ENCODE measurements at places on chromosomes 6 and 20.

DNA sequence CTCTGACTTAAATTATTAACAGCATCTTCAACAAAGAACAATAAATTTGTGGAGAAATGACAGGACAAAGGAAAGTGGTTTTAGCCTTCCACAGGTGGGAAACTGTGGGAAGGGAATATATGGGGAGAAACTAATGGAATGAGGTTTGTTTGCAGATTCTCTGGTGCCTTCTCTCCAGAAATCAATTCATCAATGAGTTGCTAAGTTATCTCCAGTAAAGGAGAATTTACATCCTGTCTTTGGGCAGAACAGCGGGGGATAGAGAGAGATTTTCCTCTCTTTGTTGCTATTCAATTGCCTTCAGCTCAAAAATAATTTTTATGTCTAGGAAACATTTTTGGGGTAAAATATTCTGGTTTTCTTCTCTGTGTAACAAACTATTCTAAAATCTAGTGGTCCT, 36.9 kb upstream of the LCA5 start:
- no peak for DNase-seq

DNA sequence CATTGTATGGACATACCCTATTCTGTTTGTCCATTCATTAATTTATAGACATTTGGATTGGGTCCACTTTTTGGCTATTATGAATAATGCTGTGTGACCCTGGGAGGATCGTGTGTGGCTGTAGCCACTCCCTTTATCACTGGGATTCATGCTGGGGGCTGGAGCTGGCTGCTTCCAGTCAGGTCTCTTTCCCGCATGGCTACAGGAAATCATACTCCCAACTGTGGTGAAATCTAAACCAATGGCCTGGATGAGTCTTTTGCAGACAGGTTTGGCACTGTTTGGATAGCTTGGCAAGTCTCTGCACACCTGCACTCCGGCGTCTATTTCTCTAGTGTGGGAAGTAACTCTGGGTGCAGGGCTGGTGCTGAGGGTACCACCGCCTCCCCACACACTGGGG, 80.4 kb downstream of the RIN2 start:
- DNase-seq, result no peak

DNA sequence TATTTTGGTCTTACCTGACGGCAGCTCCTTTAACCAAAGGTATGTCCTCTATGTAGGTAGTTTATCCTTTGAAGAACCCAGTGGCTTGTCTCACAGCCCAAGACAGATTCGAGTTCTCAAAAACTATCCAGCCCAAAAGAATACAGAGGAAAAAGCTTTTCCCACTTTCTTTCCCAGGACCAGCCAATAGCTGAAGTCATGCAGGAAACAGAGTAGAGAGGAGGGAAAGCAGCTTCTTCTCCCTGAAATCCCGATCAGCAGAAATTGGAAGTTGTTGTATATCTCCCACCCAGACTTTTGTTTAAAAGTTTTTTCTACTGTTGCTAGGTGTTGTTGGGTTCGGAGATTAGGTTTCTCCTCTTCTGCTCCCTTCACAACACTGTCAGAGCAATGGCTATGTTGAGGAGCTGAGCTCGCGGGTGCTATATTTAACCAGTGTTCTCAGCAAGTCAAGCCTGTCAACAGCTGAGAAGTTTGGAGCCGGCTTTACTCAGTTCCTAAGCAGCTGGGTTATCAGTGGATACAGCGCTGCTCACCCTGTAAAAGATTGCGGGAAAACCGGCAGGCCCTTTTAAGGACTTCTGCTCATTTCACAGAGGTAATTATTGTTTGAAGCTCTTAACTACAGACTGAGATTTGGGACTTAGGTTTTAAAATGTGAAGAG, at the start of gene FILIP1:
FILIP1 (minus strand) TSS at position 401 of the 665 bp plus-strand sequence. CDS start 78,828 bp downstream, outside the sequence.
- DNase-seq, result no peak

GRCh38 chr20:57023007-57023406, 243.4 kb downstream of the BMP7 start:
- DNase-seq, result no peak

Data from activated CD4-positive, alpha-beta T cell treated with anti-CD3 and anti-CD28 coated beads, Interleukin-2, amount 50 U/mL, for 4 hours (primary cell).